ENCODE measurements at places on chromosomes 1 and 21.

DNA sequence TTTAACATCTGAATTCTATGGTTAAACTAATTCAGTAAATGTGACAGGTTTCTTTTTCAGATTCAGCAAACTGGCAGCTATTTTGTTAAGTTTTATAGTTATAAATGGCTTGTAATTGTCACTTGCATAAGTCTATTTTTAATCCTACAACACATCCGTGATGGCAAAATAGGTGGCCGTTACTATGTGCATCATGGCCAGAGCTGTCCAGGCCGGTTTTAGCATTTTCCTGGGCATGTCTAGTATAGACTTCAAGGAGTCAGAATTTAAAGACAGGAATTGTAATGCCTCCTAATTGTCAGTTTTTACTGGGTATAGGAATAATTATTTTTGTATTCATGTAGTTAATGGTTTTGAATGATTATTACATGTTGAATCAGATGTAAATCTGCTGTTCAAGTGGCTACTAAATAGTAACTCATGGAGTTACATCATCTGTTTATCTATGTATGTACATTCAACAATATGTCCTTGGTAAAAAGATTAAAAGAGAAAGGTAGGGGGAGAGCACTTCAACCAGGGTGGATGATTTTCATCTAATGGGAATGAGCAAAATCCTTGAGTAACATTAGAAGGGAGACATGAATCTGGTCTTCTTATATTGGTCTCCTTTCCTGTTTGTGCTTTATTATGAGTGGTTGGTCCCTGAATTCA, 3.2 kb upstream of the B3GALT2 start:
- no peak for DNase-seq

- no peak for DNase-seq
These were observed 4.7 kb upstream of the PCSK9 start for GRCh38 chr1:55034476-55035133.

GRCh38 chr1:229973297-229973612, 93.8 kb upstream of the GALNT2 start:
- DNase-seq: no peak

DNA sequence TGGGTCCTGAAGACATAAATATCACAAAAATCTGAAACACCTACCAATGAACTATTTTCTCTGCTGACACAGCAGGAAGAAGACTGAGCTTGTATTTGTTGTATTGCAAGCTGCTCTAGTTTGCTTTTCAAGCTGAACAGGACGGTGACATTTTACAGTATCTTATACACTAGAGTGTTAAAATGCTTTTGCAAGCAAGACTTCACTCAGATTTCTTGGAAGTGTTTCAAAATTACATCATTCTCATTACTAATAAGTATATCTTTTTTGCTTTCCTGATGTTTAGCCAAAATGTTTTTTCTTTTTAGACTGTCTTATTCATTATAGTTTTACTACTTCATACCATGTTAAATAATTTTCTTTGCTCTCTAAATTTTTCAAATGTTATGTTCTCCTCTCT, 427.1 kb upstream of the CXADR start:
- no peak for DNase-seq
